ENCODE measurements at places on chromosomes 3 and 15. TPM values are rescaled to one million over a fixed set of nuclear protein-coding genes. Genes with fewer than 3 reads are reported as not detected.

DNA sequence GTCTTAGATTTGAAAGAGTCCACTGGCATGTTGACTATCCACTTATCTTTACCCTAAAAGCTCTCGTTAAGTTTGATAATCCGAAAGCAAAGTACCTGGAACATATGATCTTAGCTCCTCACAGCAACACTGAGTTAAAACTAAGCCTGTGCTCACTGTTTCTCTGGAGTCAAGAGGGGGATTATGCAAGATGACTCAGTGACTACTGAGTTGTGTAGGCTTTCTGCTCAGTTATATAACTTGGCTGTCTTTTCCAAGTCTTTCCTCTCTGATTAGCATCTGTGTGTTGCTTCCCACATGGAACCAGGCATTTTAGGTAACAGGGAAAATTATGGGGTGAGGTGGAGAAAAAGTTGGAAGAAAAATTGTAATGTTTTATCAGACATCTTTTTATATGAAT, 31.2 kb upstream of the MYO5C start:
- DNase-seq: no peak

- no peak for DNase-seq
Observed at GRCh38 chr15:70518201-70519003, 245.0 kb downstream of the UACA start.

GRCh38 chr15:71891026-71891425, 80.7 kb downstream of the NR2E3 start:
- no peak for DNase-seq

- DNase-seq: no peak
Observed at GRCh38 chr3:44114142-44114541, 127.5 kb upstream of the TOPAZ1 start.

DNA sequence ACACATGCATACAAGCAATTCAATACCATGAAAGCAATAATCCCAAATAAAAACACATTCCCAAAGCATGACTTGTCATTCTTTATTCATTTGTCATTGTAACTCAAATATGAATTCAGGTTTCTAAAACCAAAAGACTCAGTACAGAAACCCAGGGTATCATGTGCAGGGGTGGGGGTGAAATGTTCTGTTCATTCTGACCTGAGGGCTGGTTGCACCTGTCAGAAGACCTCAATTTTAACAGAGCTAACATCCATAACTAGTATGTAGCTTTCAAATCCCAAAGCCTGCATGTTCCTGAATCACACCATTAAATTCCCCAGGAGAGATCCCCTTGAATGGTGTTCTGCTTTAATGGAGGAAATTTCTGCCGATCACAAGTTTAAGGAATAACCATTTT, 738.7 kb downstream of the MCTP2 start:
- DNase-seq: no peak

- DNase-seq: no peak
Observed at GRCh38 chr3:52203701-52204100, 5.7 kb downstream of the ALAS1 start.

DNA sequence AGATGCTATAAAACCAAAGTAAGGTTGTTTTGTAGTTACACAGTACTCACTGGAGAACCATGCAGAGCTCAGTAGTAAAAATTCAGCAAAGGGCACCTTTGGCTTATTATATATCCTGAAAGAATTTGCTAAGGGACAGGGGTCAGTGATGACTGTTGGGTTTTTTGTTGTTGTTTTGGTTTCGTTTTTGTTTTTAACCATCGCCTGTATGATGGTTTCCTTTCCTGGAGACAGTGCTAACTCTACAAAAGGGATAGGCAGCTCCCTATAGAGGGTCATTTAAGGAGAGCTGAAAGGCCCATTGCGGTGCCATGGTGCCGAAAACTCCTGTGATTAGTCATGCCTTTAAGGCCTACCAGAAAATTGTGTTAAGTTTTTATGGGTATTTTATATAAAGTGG, 118.2 kb upstream of the GOLIM4 start:
- DNase-seq: no peak

DNA sequence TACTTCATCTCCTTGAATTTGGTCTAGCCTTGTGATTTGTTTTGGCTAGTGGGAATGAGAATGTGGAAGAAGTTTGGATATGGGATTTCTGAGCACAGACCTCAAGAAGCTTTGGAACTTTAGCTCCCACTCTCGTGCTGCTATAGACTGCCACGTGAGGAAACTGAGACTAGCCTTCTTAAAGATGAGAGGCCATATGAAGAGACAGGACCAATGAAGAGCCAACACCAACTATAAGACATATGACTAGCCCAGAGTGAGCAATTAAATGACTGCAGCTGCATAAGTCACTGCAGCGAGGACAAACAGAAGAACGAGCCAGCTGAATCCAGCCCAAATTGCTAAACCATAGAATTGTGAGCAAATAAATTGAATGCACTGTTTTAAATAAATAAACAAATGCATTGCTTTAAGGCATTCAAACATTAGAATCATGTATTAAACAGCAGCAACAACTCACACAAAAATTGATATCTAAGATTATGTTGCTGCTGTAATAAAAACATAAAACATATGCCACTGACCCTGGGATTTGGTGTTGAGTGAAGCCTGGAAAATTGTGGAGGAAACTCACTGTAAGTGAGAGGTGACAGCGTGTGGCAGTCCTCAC, 15.7 kb upstream of the CNTN4 start:
- no peak for DNase-seq

- DNase-seq: no peak
Observed at GRCh38 chr3:123819949-123820348, 64.2 kb downstream of the MYLK start.

DNA sequence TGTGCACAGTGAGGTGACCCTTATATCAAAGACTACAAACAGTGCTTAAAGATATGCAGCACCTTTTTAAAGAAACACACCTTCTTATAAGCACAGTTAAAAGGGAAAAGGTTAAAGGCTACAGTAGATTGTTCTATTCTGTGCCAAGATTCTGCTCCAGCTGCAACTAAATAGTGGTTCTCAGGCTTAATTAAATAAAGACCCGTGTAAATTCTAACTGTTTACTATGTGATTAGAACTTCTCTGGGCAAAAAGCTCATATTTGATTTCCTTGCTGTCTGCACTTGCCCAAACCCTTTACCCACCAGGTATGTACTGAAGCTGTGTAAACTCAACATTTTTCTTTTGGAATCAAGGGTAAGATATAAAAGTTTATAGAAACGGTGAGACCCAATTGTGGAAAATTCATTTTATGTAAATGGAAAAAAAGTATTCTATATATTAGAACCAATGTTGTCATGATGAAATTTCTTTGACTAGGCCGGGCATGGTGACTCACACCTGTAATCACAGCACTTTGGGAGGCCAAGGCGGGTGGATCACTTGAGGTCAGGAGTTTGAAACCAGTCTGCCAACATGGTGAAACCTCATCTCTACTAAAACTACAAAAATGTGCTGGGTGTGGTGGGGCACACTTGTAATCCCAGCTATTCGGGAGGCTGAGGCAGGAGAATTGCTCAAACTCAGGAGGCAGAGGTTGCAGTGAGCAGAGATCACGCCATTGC, 230.6 kb downstream of the MECOM start:
- no peak for DNase-seq

- no peak for DNase-seq
Observed at GRCh38 chr15:72964135-72964534, 88.1 kb upstream of the NEO1 start.

DNA sequence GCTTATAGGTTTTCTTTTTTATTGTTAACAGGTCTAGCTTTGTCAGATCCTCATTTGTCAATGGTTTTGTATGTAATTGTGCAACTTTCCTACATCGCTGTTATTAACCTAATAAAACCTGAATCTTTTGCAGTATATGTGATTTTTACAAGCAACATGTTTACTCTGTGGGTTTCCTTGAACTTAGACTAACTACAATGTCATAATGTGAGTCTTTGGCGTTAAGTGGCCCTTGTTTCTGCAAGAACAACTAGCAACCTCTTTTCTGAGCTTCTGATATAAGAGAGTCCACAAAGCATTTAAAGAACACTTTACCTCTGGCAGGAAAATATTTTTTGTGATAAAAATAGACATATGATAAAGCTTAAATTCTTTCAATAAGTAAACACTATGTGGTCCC, 230.3 kb upstream of the CFAP20DC start:
- DNase-seq: no peak

DNA sequence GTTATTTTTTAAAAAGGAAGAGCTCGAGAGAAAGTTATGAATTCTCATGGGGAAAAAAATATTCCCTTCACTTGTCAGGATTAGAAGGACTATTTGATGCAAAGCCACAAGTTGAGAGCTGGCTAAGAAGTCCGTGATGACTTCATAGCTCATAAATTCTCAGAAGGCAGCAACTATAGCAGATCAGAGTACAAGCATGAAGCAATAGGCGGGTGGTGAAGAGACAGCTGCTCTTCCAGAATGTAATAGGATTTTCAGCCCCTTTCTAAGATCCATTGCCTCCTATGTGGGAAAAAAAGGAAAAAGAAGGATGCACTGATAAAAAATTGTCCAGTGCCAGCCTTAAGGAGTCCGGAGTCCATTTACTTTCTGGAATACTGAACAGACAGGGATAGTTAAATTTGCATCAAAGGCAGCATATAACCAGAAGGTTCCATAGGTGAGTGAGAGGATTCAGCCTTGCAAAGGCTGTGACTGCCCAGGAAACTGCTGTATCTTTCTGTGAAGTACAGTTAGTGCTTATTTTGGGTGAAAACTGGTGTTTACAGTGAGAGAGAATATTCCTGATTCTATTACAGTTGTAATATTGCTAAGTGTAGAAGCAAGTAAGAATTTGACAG, 929.5 kb upstream of the ALCAM start:
- DNase-seq: no peak

GRCh38 chr3:133629146-133629545, 32.6 kb downstream of the TOPBP1 start:
- no peak for DNase-seq

DNA sequence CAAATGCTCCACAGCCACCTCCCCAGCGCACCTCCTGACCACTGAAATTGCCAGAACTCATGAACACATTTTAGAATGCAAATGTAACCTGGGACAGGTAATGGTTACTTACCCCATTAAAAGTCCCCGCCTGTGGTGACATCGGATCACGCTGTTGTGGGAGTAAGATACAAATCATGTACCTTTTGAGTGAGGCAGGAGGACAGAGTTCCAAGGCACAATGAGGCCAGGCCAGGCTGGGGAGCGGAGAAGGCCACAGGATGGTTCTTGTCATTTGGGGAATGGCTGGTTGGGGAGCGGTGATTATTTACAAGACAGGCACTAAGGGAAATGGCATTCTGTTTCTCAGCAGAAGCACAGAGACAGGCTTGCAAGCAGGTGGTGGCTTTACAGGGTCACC, 490.0 kb downstream of the EDEM1 start:
- no peak for DNase-seq

- no peak for DNase-seq
Observed at GRCh38 chr15:42324308-42324707, 35.0 kb upstream of the CAPN3 start.

GRCh38 chr15:68601206-68602197, 22.7 kb downstream of the CORO2B start:
- no peak for DNase-seq

DNA sequence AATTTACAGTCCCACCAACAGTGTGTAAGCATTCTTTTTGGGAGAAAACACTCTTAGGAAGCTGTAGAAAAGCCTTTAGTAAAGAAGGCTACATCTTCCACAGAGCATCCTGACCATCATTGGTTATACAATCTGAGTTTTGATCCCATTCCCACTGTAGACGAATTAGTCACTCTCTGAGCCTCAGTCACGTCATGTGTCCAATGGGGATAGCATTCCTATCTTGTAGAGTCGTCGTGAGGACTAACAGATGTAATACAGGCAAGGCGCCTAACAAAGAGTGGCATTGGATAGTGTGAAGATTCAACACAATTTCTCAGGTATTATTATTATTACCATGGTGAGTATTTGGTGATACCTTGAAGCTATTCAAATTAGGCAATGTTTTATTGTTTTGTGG, 44.0 kb upstream of the ALDH1A3 start:
- DNase-seq: no peak

DNA sequence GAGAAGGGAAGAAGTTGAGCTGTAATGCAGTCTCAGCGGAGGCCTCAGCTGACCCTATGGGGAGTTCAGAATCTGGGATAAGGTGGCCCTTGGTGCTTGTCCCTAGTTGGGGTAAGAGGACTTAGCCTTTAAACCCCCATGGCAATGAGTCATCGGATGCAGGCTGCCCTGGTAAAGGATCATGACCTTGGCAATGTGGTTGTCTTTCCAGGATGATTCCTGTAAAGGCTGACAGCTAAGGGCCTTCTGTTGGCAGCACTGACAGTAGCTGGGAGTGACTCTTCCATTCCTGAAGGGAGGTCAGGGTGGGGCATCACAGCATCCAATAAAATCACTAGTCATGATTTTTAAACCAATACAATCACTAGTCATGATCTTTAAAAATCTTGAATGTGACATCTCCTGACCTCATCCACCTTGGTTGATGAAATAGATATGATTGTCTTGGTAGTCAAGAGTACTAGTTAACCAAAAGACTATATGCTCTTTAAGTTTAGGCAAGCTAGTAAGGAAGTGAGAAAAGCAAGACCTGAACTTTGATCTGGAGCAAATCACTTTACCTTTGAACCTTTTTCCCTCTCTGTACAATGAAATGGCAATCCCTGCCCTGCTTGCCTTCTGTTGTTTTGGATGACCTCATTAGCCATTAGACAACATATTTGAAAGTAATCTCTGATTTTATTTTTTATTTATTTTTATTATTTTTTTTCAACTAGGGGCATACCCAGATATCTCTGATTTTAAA, 71.3 kb upstream of the CACNA1D start:
- no peak for DNase-seq

- no peak for DNase-seq
Observed at GRCh38 chr3:161607056-161607455, 110.4 kb downstream of the OTOL1 start.

GRCh38 chr3:194785315-194785714, 99.6 kb downstream of the FAM43A start:
- DNase-seq: no peak

GRCh38 chr3:32842531-32842931, 24.7 kb downstream of the TRIM71 start:
- peak; percentile 56 for DNase-seq

DNA sequence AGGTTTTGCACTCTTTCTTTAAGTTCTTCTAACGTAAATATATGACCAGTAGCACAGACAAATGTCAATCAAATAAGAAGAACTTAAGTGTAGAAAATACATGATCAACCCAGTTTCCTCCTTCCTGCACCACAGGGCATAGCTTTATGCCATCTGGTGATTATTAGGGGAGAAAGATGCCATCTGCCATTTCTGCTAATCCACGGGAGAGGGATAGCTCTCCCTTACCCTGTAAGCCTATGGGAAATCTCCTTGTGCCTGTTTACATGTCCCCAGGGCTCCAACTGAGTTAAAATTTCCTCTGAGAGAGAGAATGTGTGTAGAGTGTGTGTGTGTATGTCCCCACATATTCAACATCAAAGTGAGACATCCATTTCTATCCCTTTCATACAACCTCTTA, 135.9 kb downstream of the RSL24D1 start:
- no peak for DNase-seq

GRCh38 chr3:59290358-59290757, 240.5 kb upstream of the CFAP20DC start:
- DNase-seq: no peak

DTX3L gene
- total RNA-seq: 67.5 TPM

KBTBD13 gene
- total RNA-seq: not detected

AMIGO3 gene
- 0.26 TPM for total RNA-seq

FGF12 gene
- 3.2 TPM for total RNA-seq

SKOR1 gene
- total RNA-seq: 0.52 TPM

GOLGA6D gene
- not detected for total RNA-seq

FAM107A gene
- 91.5 TPM for total RNA-seq

GOLGA6A gene
- total RNA-seq: not detected

WDR72 gene
- 3.2 TPM for total RNA-seq

ARID3B gene
- total RNA-seq: 10.7 TPM

MEX3B gene
- 1.9 TPM for total RNA-seq

PLSCR4 gene
- total RNA-seq: 84.1 TPM

EXD1 gene
- not detected for total RNA-seq

SLC22A14 gene
- total RNA-seq: 0.20 TPM
